Motor neuron (in vitro differentiated cells): ENCODE measurements at places on chromosomes 2 and 18. TPM values are rescaled to one million over a fixed set of nuclear protein-coding genes. Genes with fewer than 3 reads are reported as not detected.

EFR3B gene
- total RNA-seq, result 15.9 and 17.1 TPM in 2 replicates

DNA sequence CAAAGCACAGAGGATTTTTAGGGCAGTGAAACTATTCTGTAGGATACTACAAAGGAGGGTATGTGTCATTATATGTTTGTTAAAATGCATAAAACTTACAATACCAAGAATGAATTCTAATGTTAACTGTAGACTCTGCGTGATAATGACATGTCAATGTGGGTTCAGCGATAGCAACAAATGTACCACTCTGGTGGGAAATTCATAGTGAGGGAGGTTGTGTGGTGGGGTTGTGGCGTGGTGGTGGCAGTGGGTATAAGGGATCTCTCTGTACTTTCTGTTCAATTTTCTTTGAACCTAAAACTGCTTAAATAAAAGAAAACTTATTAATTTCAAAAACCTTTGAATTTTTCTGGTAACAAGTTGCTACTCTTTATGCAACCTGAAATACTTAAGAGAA is 99.3 kb upstream of the SLC38A11 start:
- no peak for ATAC-seq

DNA sequence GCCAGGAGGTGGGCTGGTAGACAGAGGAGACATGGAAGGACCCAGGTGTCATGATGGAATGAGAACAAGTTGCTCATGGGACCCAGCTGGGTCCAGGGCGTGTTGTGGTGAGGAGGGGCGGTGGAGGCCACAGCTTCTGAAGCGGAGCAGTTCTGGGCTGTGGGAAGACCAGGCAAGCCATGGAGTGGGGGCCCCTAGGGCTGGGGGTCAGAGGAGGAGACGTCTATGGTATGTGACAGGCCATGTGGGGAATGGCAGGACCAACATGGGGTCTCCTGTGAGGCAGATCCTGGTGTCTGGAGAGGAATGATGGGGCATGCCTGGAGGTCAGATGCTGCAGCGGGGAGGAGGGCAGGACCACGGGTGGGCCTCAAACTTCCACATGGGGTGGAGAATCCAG is 16.9 kb downstream of the MYO7B start:
- ATAC-seq, result no peak

DNA sequence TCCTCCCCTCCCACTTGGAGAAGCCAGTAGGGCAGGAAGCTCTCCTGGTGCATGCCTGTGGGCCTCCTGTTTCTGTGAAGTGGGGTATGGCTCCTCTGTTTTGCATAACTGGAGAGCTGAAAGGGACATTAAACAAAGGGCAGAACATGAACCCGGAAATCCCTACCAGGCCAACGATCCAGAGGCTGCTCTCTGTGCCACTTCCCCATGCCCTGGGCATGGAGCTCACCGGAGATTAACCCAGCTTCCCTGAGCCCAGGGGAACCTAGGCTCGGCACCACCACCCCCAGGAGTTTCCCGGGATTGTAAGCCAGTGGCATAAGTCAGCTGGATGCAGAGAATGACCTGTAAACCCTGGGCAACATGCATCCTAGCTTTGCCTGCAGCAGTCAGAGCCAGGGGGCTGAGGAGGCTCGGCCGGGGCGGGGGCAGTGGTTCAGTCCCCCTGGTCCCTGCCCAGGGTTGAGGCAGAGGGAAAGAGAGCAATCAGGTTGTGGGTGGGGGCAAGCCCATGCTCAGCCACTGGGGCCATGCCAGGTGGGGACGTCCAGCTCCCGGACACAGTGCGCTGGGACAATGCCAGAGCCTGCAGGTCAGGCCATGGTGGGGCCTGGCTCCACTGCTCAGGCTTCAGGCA is 49.5 kb downstream of the TIMM21 start:
- no peak for ATAC-seq

DNA sequence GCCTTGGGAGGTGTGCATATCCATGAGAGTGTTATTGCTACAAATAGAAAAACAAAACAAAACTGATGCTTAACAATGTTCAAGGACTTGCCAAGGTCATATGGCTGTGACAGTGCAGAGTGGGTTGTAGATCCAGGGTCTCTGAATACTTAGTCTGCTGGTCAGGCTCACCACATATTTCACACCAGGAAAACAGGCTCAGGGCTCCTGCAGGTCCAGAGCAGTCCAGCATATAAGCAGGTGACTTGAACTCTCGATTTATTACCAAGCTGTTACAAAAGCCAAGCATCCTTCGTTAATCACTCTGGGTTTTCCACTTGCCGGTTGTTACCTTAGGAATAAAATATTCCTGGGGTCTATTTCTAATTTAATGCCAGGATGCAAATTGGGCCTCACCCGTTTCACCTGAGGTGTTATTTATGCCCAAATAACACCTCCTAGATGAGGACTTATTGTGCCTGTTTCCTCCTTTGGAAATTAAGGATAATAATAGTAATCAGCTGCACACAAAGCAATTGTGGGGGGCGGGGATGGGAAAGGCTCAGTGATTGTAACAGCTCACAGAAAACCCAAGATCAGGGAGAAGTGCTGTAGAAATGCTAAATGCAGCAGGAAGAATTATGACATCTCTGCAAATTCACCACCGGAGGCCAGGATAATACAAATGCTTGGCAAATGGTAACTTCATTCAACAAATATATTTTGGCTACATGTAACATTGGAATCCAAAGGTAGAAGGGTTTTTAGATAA is 72.9 kb downstream of the TMEM182 start:
- no peak for ATAC-seq

PAX8 gene
- 0.27 and 0.69 TPM in 2 replicates for total RNA-seq

DNA sequence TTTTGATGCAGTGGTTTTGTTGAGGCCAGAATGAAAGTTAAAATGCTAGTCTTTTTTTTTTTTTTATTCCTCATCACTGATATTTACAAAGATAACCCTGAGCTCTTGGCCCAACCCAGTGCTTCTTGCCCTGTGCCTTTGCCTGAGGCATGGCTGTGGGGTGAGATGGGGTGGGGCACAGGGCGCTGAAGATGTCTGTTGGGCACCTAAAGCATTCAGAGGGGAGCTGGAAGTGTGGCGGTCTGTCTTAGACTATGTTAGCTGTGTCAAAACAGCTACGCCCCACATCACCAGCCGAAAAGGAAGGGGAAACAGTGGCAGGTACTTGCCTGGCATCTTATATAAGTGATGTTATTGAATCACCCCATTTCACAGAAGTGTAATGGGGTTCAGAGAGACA is 20.7 kb downstream of the TOGARAM2 start:
- no peak for ATAC-seq

GRCh38 chr2:197209742-197210408 is 100.7 kb downstream of the ANKRD44 start:
- no peak for ATAC-seq

ASAP2 gene
- 17.9 and 18.3 TPM in 2 replicates for total RNA-seq

DNA sequence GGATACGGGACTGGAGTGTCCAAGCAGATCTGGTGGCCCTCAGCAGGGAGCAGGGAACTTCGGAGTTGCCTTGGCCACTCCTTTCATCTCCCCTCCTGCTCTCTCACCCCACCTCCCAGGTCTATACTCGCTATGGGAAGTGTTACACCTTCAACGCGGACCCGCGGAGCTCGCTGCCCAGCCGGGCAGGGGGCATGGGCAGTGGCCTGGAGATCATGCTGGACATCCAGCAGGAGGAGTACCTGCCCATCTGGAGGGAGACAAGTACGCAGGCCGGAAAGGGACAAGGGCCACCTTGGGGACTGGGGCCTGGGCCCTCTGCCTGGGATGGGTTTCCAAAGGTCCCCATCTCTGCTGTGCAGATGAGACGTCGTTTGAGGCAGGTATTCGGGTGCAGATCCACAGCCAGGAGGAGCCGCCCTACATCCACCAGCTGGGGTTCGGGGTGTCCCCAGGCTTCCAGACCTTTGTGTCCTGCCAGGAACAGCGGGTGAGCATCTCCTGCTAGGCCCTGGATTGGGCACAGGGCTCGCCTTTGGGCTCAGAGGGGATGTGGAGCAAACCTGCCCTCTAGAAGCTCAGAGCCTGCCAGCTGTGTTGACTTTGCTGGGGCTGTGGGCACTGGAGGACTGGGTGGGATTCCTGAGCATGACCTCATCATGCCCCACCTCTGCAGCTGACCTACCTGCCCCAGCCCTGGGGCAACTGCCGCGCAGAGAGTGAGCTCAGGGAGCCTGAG is 11.8 kb downstream of the CHPF start:
- no peak for ATAC-seq

- ATAC-seq, result no peak
Observed at GRCh38 chr2:95525294-95526035, 40.9 kb upstream of the TRIM43B start.

ABCB11 gene
- 0.07 TPM in 1 of 2 replicates, not detected in the other for total RNA-seq

DNA sequence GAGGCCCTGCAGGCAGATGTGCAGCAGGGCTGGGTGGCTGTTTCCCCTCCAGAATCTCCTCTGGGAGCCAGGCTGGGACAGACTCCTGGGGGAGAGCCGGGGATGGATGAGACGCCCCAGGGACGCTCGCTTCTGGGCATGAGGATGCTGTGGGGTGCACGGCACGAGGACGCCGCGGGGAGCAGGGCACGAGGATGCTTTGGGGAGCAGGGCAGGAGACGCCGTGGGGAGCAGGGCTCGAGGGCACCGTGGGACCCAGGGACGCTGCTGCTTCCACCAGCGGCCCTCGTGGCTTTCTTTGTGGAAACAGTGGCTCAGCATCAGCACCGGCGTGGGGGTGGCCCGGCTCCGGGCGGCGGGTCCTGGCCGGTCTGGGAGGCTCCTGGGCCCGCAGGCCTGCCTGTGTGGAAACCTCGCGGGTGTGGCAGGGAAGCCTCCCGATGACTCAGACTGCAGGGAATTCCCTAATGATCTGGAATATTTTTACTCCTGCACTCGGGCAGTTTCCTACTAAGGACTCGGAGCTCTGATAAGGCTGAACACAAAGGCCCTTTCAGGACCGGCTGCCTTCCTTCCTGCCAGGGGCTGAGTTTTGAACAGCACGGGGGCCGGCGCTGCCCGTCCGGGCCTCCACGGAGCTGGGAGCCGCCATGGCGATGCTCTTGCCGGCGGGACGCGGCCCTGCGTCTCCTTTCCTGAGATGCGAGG is 62.6 kb downstream of the NFATC1 start:
- peak; percentile 93 for ATAC-seq

DNA sequence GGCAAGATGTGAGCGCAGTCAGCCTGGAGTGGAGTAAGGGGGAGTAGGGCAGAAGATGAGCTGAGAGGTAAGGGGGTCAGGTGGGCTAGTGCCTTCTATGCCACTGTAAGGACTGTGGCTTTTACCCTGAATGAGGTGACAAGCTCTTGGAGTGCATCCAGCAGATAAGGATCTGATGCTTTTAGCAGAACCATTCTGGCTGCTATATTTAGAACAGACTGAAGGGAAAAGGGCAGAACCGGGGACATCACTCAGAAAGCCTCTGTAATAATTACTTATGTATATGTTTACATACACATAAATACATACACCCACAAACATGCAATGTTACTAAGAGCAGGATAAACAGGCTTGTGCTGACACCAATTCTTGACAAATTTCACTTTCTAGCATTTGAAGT is 124.8 kb downstream of the DTNB start:
- no peak for ATAC-seq

- ATAC-seq, result peak; percentile 100
Observed at GRCh38 chr2:174263997-174264396, 15.7 kb upstream of the OLA1 start.

GRCh38 chr2:65046633-65047407 is 9.4 kb upstream of the CEP68 start:
- no peak for ATAC-seq

DNA sequence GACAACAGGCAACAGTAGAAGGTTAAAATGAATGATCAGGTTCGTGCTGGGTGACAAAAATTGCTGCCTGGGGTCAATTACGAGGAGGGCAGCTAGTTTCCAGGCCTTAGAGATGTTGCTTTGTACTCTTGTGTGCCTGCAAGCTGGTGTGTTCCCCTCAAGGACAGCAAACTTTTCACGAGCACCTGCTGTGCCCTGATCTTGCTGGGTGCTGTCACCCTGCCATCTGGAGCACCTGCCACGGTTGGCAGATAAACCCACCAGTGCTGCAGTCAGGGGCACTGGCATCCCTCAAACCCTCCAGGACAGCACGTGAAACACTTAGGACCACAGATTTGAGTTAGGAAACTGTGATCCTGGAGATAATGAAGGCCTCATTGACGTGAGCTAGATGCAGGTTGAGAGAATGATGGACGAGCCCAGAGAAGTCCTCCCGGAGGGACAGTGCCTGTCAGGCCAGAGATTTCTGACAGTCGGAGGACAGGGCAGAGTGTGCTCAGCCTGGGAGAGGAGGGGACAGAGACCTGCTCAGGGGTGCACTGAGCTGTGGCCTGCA is 104.3 kb upstream of the RAB12 start:
- no peak for ATAC-seq
